ENCODE measurements at places on chromosomes 1 and 21. TPM values are rescaled to one million over a fixed set of nuclear protein-coding genes. Genes with fewer than 3 reads are reported as not detected.
A peak's percentile ranks its signal among the peaks of the same experiment; 100 is the strongest.

GRCh38 chr1:205077158-205077933 is 6.9 kb downstream of the TMEM81 start:
- no peak for DNase-seq

GRCh38 chr1:55217226-55217986 is 2.2 kb upstream of the USP24 start:
- DNase-seq: no peak

- DNase-seq: peak; percentile 55
Observed at GRCh38 chr1:94236630-94237290, 624 bp downstream of the ARHGAP29 start.

GRCh38 chr1:61395146-61395800 is 312.9 kb downstream of the NFIA start:
- no peak for DNase-seq

- no peak for DNase-seq
Observed at GRCh38 chr1:153750026-153750995, 22.5 kb downstream of the INTS3 start.

- peak; percentile 54 for DNase-seq
Observed at GRCh38 chr1:103106426-103107341, 1.6 kb downstream of the COL11A1 start.

DNA sequence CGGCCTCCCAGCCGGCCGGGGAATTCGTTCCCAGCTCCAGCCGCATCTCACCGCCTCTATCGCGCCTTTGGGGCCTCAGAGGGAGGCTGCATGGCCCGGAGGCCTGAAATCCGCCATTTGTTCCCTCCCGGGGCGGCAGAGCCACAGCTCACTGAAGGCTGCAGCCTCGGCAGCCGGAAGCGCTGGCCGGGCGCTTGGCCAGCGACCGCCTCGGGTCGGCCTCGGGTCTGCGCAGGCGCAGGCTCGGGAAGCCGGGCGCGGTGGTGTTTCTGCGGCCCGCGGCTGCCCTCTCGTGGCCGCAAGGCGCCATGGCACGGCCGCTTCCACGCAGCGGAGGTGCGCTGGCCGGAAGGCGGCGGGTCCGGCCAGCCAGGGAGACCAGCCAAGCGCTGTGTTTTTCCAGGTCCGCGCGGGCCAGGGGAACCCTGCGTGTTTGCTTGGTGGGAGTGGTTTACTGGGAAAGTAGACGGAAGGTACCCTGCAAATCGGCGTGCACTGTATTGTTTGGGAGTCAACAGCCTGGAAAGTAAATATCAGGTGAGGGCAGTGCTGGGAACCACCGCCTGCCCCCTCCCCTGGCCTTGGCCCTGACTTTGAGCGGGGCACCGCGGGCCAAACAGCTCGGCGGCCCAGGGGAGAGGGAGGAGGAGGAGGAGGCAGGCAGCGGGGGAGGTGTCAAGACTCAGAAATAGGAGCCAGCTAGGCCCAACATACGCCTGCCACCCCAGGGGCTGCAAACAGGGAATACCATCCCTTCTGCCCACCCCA is 52.7 kb upstream of the CD34 start:
- DNase-seq: peak; percentile 62

Gene KIF2C
- 0.79 TPM for total RNA-seq

All from bronchial epithelial cell (primary cell).